NCI-H524 treated with DMSO at 0.1 percent for 48 hours (cell line): ENCODE measurements at places on chromosomes 2 and 18.

DNA sequence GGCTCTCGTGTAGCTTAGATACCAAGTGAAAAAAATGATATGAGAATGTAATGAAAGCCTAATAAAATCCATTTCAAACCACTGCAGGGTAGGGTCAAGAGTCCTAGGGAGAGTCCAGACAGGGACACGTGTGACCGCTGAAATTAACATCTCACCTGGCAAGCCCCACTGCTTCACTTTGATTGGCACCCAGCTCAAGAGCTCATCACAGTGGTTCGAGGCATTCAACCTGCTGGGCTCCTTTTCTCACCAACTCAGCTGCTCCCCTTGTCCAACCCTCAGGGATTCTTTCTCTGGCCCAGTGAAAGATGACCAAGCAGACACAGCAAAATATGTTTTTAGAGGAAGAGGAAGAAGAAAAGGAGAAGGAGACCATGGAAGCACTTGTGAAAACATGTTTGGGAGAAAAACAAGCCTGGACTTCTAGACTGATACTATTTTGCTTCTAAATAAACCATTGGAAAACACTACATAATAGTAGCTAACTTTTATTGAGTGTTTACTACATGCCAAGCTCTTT lies 49.2 kb upstream of the CREB1 start:
- no peak for DNase-seq

DNA sequence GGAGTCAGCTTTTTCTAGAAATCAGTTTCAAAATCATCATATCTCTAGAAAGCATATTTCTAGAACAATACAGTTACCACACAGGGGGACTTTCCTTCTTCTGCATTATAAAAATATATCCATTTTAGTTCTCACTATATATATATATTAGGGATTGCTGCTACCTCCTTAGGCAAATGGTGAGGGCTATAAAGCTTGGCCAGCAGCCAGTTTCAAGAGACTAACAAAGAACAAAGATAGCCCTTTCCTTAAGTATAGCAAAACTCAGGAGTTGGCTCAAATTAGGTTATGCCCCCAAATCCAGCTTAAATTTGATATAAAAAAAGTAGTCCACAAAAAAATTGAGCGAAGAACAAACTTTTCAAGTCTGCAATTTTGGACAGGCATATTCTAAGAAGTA lies 70.0 kb downstream of the EIF2AK3 start:
- DNase-seq = no peak

DNA sequence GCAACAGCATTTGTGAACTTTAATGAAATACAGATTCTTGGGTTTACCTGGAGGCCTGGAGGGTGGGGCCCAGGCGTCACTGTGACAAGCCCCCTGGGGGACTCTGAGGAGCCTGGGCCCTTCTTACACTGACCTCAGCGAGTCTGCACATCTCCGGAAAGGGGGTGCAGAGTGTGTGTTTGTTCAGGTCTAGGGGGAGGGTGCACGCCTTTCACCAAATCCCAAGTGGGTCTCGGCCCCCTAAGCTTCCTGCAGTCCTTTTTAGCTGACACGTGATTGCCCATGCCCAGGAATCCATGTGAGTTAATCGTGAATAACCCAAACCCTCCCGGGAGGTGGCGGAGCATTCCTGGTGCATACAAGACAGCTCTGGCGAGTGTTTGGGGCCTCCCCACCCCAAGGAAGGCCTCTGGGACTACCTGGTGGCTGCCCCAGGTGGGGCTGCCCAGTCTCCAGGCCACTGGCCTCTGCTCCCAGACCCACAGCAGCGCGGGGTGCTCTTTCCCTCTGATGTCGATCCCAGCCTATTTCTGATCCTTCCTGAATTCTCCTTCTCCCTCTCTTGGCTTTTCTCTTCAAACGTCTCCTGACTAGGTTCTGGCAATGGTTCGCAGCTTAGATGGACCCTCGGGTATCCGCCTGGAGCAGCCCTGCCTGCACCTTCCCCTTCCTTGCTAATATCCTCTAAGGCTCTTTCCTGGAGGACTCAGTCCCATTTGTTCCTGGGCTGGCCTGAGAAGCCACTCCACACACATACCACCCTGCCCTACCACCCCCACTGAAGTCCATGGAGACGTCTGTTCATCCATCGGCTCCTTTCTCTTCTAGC lies 10.0 kb downstream of the NGEF start:
- no peak for DNase-seq

DNA sequence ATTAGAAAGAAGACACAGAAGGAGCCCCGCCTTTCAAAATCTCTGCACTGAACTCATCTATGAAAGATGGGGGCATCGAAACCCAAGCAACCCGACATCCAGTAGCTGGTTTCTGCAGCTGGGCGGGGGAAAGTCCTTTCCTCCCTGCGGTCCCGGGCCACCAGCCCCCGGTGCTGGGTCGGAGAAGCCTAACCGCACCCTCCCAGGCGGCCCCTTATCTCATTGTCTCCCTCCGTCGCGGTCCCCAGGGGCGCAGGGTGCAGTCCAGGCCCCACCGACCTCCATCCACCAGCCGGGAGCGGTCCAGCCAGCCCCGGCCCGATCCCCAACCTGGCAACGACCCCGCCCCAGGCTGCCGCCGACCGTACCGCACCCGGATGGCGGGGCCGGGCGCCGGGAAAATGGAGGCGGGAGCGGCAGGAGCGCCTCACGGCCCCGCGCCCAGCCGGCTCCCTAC lies 452 bp downstream of the RAPH1 start:
- DNase-seq = no peak

GRCh38 chr2:23244617-23245016 lies 140.4 kb upstream of the KLHL29 start:
- DNase-seq = no peak

GRCh38 chr2:172082105-172082943 lies 3.0 kb upstream of the DLX1 start:
- DNase-seq = no peak

DNA sequence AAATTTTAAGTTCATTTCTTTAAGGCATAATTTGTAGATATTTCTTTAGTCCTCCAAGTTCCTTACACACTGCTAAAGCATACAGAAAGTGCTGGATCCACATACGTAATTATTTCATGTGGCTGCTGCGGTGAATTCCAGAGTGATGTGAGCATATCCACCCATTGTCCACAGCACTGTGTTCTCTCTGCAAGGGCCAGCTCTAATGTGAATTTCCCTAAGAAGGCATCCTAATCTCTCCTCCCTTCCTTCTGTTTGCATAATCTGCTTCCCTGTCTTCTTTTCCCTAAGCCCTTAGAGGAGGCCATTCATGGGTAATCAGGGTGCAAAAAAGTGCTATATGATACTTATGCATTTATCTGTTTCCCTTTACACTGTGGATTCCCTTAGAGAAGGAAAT lies 57.2 kb downstream of the COBLL1 start:
- DNase-seq = peak; percentile 2

- no peak for DNase-seq
Observed at GRCh38 chr2:120857931-120858330, 122.3 kb downstream of the GLI2 start.

GRCh38 chr2:47088371-47089082 lies 66.6 kb downstream of the STPG4 start:
- DNase-seq = no peak
